CD4-positive, alpha-beta T cell treated with Interleukin-6 at 100 ng/mL for 8 hours (primary cell): ENCODE measurements at places on chromosomes 16 and 17.
A peak's percentile ranks its signal among the peaks of the same experiment; 100 is the strongest.

DNA sequence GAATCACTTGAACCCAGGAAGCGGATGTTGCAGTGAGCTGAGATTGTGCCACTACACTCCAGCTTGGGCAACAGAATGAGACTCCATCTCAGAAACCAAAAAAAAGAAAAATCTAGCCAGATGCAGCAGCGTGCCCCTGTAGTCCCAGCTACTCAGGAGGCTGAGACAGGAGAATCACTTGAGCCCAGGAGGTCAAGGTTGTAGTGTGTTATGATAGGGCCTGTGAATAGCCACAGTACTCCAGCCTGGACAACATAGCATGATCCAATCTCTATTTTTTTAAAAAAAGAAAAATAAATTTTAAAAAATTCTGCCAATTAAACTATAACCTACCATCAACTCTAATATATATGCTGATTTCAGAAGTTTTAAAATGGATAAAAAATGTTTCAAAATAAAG, 15.8 kb downstream of the PHLPP2 start:
- no peak for DNase-seq

GRCh38 chr16:83205896-83206295, 579.1 kb downstream of the CDH13 start:
- no peak for DNase-seq

DNA sequence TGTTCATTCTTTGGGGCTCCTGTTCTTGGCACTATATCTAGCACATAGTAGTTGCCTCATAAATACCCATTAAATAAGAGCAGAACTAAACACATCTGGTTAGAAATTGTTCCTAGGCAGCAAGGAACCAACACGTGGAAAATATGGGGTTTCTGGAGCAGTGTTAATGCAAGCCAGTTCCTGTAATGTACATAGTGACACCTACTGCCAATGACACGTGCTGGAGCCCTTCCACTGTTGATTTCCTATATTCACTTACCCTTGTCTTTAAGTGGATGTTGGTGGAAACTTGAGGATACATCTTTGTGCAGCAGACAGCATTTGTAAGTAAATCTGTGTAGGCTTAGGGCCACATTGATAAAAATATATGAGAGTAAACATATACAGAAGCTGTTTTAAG, 1.6 kb upstream of the IRF8 start:
- no peak for DNase-seq

GRCh38 chr17:14015271-14015670, 54.0 kb upstream of the COX10 start:
- no peak for DNase-seq

DNA sequence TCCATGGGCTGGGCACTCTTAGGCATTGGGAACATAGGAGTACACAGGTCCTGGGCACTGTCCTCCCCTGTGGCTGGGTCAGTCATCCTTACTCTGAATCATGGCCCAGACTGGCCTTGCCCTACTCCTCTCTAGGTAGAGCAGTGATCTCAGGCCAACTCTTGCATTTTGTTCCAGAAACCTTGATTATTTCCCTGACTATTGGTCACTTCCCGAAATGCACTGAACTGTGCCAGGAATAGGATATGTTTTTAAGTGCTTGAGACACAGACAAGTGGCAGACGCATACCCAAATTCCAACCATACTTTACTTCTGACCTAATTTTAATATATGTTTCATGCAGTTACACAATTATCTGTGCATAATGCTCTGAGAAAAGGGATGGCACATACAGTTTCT, 10.3 kb downstream of the KRABD2 start:
- DNase-seq, result no peak

GRCh38 chr16:10554569-10554968, 25.8 kb downstream of the EMP2 start:
- DNase-seq, result no peak

DNA sequence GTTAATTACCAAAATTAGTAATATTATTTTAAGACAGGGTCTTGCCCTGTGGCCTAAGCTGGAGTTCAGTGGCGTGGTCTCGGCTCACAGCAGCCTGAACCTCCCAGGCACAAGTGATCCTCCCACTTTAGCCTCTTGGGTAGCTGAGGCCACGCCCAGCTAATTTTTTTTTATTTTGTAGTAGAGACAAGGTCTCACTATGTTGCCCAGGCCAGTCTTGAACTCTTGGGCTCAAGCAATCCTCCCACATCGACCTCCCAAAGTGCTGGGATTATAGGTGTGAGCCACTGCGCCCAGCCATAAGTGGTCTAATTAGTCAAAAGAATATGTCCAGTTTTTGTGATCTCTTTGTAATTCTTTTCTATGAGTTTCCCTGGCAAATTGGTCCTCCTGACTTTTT, 12.0 kb upstream of the CFDP1 start:
- DNase-seq, result no peak

- no peak for DNase-seq
These were observed 173.5 kb downstream of the C16orf95 start for GRCh38 chr16:87143661-87144121.

DNA sequence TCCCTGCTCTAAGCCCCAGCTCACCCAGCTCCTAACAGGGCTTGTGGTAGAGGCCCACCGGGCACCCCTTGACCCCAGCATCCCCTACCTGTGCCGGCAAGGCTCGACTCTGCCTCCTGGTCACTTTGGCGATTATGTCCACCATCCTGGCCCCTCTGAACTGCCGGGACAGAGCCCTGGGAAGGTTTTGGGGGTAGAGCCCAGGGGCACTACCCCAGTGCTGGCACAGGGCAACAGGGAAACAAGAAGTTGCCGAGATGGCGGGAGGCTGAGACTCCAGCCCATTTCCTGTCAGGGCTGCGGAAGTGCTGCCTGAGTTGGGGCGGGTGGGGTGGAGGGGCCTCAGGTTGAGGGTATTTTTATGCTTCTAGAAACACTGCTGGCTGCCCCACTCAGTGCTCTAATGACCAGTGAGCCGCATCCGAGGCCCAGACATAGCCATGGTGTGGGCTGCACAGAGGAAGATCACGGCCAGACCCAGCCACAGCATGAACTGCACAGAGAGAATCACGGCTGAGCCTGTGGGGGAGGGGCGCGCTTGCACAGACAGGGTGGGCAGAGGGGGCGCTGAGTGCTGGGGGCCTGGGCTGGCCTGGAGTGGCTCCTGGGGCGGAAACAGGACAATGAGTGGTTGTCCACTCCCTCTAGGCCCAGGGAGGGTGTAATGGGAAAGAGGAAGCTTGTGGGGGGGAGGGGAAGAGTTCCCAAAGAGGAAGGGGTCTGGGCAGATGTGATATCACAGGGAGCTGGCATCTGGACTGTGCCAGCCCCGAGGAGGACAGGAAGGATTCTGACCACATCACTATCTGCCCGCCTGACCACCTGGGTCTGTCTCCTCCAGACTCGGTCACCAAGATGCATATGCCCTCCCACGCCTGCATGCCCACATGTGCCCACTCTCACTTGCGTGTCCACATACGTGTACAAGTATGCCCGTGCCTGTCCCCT, 22.3 kb downstream of the ARHGAP27 start:
- DNase-seq, result peak; percentile 61

DNA sequence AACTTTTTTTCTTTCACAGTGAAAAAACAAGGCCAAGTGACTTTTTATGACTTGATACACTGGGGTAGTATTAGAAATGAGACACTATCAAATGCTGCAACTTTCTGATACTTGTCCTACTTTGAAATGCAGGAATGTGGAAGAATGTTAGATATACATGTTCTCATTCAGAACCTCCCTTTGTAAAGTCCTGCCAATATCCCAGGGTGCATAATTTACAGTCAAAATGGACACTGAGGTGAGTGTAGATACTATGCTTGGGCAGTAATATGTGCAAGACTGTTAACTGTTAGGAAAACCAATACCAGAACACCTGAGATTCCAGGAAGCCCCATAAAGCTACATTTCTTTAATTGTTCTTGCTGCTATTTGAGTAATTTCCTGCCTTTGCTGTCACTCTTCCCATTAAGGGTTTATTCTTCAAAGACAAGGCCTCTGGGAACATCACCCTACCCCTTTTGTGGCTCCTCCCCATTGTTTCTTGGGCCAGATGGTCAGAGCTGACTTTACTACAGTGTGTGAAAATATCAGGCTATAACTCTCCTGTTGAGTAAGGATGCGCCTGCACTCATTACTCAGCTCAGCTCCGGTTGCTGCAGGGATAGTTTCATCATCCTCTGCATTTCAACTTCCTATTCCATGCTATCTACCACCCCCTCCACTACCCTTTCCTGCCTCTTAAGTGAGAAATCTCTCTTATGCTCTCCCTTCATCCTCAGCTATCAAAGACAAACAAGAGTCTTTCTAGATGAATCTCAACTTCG, 48.7 kb downstream of the TMEM100 start:
- DNase-seq, result no peak

GRCh38 chr17:75481194-75482068, 25.0 kb downstream of the TMEM94 start:
- no peak for DNase-seq

- DNase-seq, result no peak
These were observed 7.2 kb downstream of the ENO3 start for GRCh38 chr17:4958102-4958501.

GRCh38 chr17:223723-224471, 42.4 kb upstream of the DOC2B start:
- no peak for DNase-seq

- no peak for DNase-seq
These were observed 817.5 kb downstream of the CDH11 start for GRCh38 chr16:64304396-64304795.

DNA sequence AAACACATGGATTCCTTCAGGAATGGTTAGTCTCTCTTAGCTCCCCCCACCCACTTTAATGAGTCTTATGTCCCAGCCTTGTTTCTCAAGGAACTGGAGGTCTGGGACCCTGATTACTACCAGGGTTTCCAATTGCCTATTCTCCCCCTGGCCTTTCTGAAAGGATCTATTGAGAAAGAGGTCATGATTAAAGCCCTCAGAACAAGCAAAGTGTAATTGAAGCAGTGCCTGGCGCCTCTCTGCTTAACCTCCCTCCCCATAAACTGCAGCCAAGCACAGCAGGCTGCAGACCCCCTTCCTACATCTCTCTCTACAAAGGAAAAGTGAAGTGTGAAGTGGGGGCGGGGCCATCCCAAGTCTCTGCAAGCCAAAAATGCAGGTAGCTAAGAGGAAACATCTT, 159.7 kb upstream of the CDH11 start:
- DNase-seq, result no peak

DNA sequence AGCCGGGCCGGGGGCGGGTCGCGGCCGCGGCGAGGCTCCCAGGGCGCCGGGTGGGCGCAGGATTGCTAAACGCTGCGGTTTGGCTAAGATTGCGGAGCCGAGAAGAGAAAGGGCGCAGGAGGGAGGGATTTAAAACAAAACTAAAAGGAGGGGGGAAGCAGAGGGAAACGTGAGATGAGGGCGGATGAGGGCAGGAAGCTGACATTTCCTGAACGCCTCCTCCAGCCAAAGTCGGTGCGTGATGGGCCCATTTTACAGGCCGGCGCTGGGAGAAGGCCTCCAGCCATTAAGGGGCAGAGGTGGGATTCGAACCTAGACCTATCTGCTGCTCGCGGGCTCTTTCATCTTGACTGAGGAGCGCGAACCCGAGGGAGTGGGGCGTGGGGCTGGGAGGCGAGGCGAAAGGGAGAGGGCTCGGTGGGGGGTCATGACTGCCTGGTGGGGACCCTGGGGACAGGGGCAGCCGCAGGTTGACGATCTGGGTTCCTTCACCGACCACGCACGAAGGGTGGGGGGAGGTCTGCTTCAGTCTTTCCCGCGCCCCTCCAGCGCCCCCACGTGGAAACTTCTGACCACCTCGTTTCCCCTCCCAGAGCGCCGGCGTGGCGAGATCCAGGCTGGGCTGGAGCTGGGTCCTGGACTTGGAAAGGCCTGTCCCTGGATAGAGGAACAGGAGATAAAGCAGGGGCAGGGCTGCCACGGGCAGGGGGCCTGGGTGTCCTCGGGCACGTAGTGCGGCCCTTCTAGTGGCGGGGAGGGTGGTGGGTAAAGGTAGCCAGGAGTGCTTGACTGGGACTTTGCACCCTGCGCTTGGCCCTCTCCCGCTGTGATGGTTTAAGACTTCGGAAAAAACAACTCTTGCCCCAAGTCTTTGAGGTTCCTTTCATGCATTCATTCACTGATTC, 3.8 kb upstream of the TAC4 start:
- DNase-seq, result peak; percentile 61

DNA sequence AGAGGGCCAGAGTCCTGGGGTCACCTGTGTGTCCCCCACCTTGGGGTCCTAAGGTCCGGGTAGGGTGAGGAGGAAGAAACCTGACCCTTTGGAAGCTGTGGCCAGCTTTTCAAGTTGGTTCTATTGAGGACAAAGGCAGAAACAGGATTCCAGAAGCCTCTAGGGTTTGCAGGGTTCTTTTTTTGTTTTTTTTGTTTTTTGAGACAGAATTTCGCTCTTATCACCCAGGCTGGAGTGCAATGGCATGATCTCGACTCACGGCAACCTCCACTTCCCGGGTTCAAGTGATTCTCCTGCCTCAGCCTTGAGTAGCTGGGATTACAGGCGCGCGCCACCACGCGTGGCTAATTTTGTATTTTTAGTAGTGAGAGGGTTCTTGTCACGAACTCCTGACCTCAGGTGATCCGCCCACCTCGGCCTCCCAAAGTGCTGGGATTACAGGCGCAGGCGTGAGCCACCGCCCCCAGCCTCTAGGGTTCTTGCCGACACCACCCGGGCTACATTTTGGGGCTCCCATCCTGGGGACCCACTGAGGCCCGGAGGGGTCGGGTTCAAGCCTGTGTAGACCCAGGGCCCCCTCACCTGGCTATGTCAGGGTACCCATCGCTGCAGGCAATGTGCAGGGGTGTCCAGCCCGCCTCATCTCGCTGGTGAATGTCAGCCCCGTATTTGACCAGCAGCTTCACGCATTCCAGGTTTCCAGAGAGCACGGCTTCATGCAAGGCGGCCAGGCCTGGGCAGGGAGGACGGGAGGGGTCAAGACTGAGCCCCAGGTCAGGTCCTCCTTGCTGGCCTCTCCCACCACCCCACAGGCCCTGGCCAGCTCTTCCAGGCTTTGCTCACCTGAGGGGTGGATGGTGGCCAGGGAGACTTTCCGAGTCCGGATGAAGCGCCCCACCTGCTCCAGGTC, 674 bp downstream of the PPP1R27 start:
- DNase-seq, result no peak

DNA sequence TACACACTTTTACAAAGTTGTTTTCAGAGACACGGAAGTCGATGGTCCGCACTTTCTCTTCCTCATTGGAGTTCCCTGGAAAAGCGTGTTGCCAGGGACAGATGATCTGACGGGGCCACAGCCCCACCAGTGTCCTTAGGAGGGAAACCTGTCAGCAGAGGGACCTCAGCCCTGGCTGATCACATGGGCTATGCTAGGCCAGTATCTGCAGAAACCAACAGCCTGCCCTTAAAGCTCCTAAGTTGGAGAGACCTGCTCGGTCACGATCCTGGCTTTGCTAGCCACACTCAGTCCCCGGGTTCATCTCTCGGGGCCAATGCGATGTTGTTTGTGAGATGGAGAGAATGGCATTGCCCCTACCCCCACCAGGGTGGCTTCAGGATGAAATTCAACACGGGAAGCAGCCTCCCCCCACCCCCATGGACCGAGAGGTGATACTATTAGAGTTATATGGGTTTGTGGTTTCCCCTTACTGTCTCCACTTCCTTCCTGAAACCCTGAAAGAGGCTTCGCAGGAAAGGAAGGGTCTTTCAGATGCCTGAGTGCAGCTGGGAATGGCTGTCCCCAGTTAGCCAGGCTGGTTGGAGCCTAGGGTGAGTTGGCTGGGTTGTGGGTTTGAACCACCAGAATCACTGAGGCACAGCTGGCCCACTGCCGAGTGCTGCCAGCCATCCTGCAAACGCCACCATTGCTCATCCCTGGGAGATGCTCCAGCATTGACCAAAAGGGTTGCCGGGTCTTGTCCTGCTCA, 16.6 kb downstream of the RMI2 start:
- peak; percentile 29 for DNase-seq
